ENCODE measurements at places on chromosomes 6 and 20. TPM values are rescaled to one million over a fixed set of nuclear protein-coding genes. Genes with fewer than 3 reads are reported as not detected.

The MTG2 gene
- total RNA-seq, result 24.5 TPM

The RBBP8NL gene
- not detected for total RNA-seq

GRCh38 chr6:1250489-1251197 is 61.3 kb upstream of the FOXQ1 start:
- no peak for DNase-seq

GRCh38 chr6:81834141-81834681 is 81.7 kb upstream of the TENT5A start:
- no peak for DNase-seq

DNA sequence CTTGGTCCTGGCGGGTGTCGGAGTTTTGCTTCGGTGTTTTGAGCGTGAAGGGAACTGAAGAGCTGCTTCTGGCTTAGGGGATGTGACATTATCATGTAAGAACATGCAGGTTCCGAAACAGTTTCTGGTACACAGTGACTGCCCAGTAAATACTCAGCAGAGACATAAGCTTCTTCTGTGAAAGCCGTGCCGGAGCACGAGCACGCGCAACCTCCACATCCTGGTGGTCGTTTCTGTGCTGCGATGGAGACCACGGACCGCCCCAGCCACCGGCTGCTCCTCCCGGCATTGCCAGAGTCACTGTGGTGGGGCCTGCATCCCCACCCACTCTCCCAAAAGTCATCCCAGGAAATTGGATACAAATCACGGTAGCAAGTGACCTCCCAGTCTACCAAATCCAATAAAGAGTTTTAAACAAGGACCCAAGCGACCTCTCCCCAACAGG is 18.7 kb downstream of the KIF25 start:
- DNase-seq, result no peak

DNA sequence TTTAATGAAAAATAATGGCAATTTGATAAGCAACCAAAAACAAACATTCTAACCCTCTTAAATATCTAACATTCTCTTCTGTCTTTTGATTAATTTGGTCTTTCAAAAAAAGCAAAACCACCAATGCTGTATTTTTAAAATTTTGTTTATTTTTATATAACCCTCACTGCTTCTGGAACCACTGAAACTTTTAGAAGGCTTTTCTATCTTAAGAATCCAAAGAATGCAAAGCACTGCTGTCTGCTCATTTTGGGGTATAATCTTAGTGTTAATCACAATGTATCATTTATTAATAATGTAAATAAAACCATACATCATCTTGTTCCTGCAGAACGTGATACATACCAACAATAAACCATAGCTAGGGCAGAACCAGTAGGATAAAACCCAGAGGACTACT is 14.0 kb downstream of the STK38 start:
- no peak for DNase-seq

GRCh38 chr6:29949934-29950333 is 7.6 kb downstream of the HLA-A start:
- no peak for DNase-seq

All from hematopoietic multipotent progenitor cell (in vitro differentiated cells).